ENCODE measurements at places on chromosomes 3 and 15.

- peak; percentile 87 for DNase-seq
Measured at GRCh38 chr15:67542420-67543347, at the start of gene MAP2K5. Gene MAP2K5 (plus strand): TSS chr15:67542703. CDS start chr15:67543336, 633 bp downstream.

DNA sequence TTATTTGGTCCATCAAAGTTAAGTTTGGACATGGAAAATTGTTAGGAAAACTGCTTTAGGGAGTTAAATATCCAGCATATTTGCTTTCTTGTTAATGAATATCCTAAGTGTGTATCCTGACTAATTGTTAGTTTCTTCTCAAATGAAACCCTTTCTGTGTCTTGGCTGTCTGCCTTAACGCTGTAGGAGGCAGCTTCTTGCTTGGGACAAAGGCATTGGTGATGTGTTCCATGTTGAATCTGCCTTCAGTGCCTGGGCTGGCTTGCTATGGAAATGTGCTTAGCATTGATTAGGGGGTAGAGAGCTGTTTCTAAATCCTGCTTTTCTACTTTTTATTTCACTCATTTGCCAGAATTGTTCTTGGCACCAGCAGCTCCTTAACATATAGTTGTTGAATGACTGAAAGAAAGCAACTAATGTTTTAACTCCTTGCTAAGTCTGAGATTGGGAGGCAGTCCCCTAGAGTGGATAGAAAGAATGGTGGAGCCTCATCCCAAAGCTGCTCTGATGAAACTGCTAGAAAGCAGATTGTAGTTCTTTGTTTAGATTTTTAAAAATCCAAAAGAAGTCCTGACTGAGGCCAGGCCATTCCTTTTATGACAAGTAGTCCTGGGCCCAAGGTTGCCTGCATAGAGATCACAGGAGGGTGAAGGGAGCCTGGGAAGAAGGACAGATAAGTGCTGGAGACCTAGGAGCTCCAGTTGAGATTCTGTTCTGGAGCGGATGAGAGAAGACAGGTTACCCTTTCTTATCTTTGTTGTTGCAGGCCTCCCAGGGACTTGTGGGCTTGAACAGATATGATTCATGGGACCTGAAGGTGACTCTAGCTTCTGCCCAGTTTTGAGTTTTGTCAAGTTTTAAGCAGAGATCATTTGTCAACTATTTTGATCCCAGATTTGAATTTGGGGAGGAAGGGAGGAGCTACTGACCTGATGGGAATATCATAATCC, 39.3 kb downstream of the OXNAD1 start:
- DNase-seq, result no peak

- DNase-seq, result no peak
Measured at GRCh38 chr3:102530415-102531181, 95.8 kb downstream of the ZPLD1 start.

- DNase-seq, result no peak
Measured at GRCh38 chr3:177928172-177928873, 607.9 kb upstream of the KCNMB2 start.

DNA sequence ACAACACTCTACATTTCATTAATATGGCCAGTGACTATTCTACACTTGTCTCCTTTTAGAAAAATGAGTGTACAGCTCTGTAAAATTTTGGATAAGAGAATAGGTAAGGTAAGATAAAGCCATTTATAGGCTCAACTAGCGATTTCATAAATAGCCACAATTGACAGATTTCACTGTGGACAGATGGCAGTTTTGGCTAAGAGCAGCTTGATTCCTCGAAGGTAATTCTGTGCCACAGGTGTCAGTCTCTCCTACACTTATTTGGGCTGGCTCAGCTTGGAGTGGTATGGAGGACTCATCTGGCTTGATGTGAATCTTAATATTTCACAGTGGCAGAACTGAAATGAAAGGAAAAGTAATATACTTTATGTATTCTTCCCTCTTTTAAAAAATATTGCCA, 536.7 kb upstream of the TBL1XR1 start:
- DNase-seq, result peak; percentile 2

DNA sequence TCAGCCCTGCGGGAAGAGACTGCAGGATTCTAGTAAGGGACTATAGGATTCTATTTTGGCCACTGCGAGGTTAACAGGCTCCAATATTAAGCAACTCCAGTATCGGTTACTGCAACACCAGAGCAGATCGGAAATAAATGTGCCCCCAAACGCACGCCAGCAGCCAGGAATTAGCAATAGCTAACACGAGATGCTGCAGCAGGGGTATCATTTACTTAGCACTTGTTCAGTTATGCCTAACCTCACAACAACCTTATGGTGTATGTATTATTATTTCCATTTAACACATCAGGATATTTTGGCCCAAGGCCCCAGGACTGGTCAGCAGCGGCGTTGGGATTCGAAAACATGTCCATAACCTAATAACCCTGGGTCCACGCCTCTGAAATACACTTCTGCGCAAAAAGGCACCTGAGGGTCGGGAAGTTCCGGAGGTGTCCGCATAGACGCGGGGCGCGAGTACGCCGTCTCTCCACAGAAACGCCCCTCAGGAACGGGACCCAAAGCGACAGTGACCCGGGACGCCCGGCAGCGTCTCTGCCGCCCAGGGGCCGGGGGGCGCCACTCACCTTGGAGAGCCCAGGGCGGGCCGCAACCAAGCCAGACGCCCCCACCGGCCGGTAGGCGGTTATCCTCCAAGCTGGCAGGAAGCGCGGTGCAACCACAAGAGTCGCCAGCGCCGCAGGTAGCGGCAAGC, 681 bp downstream of the PIK3CB start:
- DNase-seq, result peak; percentile 50

GRCh38 chr3:124456506-124456905, 273.7 kb upstream of the UMPS start:
- no peak for DNase-seq

DNA sequence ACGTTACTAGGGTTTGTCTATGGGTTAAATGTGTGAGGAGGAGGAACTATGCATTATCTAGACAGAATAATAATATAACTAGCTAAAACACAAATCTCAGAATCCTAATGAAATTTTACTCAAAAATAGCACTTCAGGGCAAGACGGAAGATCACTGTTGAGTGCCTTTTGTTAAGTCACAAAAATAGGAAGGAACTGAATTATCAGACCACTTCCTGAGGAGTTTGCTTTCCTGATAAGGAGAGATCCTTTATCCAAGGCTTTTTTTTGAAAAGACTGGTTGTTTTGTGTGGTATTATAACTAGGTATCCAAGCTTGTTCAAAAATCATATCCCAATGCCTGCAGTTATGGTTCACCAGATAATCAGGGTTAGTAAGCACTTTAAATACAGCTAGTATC, 34.6 kb downstream of the NR2E3 start:
- no peak for DNase-seq

GRCh38 chr3:2623436-2623835, 486.7 kb downstream of the IL5RA start:
- DNase-seq, result no peak
